ENCODE measurements at places on chromosomes 6 and 20.

DNA sequence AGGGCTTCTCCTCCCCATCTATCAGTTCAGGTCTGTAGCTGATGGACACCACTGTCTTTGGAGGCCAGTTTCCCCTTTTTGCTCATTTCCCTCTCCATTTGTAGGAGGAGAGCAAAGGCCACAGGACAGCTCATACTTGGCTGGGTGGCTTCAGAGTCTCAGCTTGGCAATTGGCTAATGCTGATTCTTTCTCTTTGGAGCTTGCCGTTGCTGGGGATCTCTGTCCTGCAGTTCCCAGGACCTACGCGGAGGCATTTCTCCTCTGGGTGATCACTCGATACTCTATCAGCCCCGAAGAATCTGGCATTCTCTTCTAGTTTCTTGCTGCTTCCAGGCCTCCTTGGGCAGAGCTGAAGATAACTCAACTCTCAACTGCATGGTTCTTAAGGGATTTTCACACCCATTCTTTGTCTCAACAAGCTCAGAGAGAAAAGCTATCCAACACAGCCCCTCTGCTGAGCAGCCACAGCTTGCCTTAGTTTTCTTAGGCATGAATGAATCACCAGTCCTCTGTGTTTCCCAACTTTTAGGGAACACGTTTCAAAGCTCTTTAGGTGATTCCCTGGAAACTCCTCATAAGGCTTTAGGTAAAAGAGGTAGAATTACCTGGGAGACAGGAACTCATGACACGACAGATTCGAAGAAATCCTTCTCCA, 19.2 kb upstream of the SSR1 start:
- DNase-seq, result no peak

DNA sequence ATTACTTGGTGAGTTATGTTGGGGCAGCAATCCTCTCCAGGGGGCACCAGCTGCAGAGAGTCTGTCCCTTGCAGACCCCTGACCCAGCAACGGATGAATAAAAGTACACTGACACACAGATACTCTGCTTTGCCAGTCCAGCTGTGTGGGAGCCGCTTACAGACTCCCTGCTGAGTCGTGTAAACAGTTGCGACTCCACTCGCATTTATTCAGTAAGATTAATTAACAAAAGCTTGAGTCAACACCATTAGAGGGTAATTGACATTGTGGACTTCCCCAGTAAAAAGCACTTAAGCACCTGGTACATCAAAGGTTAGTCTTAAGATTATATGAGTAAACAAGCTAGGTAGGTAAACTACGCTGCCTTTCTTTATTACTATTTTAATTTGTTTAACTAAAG, 92.0 kb upstream of the TMEM181 start:
- no peak for DNase-seq

GRCh38 chr6:163354761-163355425, 59.6 kb upstream of the QKI start:
- no peak for DNase-seq

DNA sequence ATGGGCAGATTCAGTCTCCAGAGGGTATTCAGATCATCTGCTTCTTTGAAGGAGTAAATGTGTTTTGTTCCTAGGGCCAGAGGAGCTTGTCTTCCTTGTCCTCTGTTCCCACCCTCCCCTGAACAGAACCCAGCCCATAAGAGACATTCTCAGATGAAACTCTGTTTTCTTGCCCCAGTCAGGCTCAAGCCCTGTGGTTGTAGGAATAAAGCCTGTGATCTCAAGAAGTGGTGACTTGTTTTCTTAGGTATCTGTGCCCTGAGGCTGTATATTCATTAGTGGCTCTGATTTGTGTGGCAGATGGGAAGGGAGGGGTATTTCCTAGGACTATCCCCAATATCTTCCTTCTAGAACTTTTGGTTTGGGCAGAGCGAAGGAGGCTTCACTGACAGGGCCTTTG, 27.9 kb downstream of the GSS start:
- no peak for DNase-seq

GRCh38 chr6:11754625-11755271, 23.9 kb downstream of the ADTRP start:
- no peak for DNase-seq
